ENCODE measurements at places on chromosomes 12 and 14. TPM values are rescaled to one million over a fixed set of nuclear protein-coding genes. Genes with fewer than 3 reads are reported as not detected.
A peak's percentile ranks its signal among the peaks of the same experiment; 100 is the strongest.

DNA sequence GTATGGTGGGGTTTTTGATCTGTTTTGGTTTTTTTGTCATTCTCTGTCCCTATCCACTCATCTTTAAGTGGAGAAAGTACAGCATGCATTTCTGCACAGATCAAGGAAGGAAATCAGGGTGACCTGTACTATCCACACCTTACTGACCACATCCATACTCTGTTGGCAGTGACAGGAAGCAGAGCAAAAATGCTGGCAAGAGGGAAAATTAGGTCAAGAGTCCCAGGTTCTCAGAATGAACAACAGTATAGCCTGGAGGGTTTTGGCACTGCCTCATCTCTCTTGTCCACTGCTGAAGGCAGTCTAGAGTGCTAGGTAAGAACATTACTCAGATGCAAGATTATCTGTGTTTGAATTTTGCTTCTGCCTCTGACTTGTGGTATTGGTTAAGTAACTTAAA, 70.7 kb downstream of the TAOK3 start:
- H3K4me3 ChIP-seq, result no peak overlapping the region
- H3K36me3 ChIP-seq, result no peaks in the 10 kb centered on the region
- H3K27ac ChIP-seq, result no peak overlapping the region
- no peak for DNase-seq

DNA sequence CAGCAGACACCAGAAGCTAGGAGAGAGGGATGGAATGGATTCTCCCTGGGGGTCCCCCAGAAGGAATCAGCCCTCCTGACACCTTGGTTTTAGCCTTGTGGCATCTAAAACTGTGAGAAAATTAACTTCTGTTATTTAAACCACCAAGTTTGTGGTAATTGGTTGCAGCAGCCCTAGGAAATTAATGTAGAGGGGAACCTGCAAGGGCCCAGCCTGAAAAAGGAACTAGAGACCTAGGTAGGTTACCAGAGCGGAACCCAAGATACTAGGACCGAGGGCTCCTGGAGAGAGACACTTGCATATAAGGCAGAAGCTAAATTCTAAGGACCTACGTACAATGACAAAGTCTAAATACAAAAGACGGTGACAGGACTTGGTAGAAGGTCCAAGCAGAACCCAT, 8.1 kb upstream of the DENND5B start:
- no peaks in the 10 kb centered on the region for H3K4me1 ChIP-seq
- DNase-seq, result no peak
- no peaks in the 10 kb centered on the region for H3K36me3 ChIP-seq
- peaks cover 4% of the 10 kb centered on the region for H3K27me3 ChIP-seq

NFATC4 gene
- 57.6 TPM for total RNA-seq

- H3K36me3 ChIP-seq, result peaks cover 2% of the 10 kb centered on the region
- no peaks in the 10 kb centered on the region for H3K27me3 ChIP-seq
- DNase-seq, result no peak
- H3K4me1 ChIP-seq, result peaks cover 16% of the 10 kb centered on the region
- H3K4me3 ChIP-seq, result no peak overlapping the region
Measured at GRCh38 chr14:105273062-105273461, 24.7 kb downstream of the BTBD6 start.

DNA sequence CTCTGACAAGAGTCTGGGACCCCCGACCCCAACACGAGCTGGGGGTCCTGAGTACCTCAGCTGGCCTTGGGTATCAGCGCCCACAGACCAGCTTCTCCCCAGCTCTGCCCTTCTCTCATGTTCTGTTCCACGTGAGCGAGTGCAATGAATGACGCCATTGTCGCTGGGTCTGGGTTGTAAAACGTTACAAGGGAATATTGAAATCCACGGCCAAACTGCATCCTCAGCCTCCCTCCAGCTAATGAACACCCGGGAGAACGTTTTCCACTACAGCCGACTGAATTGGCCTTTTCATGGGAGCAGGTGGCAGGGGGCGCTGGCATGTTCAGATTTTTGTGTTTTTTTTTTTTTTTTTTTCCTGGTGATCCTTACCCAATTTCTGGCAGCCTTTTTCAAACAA, 34.7 kb downstream of the TBX5 start:
- H3K27ac ChIP-seq, result no peak overlapping the region
- H3K36me3 ChIP-seq, result peaks cover 2% of the 10 kb centered on the region
- no peaks in the 10 kb centered on the region for H3K4me1 ChIP-seq
- H3K27me3 ChIP-seq, result peaks cover 31% of the 10 kb centered on the region
- DNase-seq, result no peak

DNA sequence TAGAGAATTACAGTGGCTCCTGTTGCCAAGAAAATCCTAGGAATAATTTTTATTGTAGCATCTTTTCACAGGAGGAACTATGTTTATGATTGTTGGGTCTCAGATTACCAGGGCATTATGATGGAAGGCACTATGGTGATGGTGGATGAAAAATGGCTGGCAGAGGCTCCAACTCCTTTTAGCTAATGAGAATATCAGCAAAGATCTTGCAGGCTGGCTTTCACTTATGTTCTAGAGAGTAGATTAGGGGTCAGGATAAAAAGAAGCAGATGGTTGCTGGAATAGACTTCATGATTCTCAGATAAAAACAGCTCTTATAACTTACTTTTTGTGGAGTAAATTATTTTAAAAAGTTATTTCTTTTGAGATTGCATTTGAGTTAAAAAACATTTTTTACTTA, 501.9 kb downstream of the TRHDE start:
- H3K27ac ChIP-seq, result no peak overlapping the region
- no peaks in the 10 kb centered on the region for H3K36me3 ChIP-seq
- H3K4me1 ChIP-seq, result no peaks in the 10 kb centered on the region
- DNase-seq, result no peak
- no peak overlapping the region for H3K4me3 ChIP-seq

DNA sequence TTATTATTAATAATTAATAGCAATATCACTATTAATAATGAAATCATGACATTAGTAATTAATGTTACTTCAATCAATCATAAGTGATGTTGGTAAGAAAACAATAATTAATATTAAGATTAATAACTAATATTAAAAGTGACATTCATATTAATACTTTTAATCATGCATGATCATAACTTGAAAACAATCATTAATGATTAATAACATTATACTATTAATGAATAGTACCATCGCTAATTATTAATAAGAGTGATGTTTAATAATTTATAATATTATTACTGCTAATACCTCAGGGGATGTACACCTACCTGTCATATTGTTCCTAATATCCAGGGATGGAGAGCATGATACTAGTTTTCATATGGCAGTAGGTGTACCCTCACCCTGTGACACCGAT, 10.0 kb upstream of the CLEC6A start:
- H3K4me3 ChIP-seq, result no peak overlapping the region
- peaks cover 17% of the 10 kb centered on the region for H3K4me1 ChIP-seq
- DNase-seq, result no peak
- no peaks in the 10 kb centered on the region for H3K36me3 ChIP-seq

DNA sequence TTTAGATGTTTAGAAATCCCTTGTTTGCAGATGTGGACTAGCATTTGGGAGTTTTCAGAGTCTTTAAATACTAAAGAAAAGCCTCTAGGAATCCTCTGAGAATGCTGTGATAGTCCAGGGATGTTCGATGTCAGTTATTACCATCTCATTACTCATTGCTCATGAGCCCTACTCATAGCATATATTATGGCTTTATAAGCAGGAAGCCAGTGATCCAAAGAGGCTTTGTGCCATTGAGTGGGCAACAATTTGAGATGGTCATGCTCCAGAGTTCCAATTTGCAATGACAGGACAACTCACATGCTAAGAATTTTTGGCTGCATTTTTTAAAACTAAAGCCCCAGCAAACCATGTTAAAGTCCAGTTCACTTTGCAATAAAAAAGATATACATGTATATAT, 163.0 kb downstream of the OTOGL start:
- no peak overlapping the region for H3K4me3 ChIP-seq
- peaks cover 73% of the 10 kb centered on the region for H3K27me3 ChIP-seq
- no peaks in the 10 kb centered on the region for H3K36me3 ChIP-seq

DNA sequence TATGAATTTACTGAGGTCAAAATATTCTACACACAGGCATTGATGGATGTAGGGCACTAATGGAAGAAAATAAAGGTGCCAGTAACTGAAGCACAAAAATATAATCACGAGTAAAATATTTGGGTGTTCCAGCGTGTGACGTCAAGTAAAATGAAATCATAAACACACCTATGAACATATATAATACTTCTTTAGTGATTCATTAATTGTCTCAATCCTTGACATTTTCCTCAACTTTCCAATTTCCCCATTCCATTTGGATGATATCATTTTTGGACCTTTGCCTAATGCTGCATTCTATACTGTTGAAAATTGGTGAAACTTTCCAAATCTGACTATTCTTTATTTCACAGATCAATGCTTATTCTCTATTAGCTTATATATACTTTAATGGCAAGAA, 649.3 kb downstream of the GALC start:
- no peak for DNase-seq
- H3K27me3 ChIP-seq, result no peaks in the 10 kb centered on the region
- H3K4me1 ChIP-seq, result no peaks in the 10 kb centered on the region
- H3K4me3 ChIP-seq, result no peak overlapping the region
- no peaks in the 10 kb centered on the region for H3K36me3 ChIP-seq

SPIC gene
- total RNA-seq, result not detected

PEBP1 gene
- total RNA-seq, result 216 TPM

DNA sequence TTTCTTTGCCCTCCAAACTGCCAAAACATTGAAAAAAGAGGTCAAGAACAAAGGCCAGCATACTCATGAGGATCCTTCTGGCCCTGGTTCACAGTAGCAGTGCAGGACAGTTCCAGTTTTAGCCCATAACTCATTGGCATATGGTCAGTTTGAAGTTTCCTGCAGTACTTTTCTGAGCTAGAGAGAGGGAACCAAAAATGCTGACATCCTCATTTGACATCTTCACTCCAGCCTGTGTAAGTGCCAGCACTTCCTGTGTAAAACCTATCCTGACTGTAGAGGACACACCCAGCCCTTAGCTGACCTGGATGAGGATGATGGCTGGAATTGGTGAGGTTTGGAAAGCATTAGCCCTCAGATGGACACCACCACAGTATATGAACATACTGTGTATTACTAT, 84.1 kb downstream of the FGD4 start:
- DNase-seq, result no peak
- H3K4me1 ChIP-seq, result peaks cover 9% of the 10 kb centered on the region
- H3K27ac ChIP-seq, result peak overlapping the region; percentile 11
- no peak overlapping the region for H3K4me3 ChIP-seq

GRCh38 chr12:106247674-106248311, at the start of gene CKAP4:
Gene CKAP4, minus strand, starts transcription at chr12:106248020. Its CDS starts 169 bp downstream, at chr12:106247851.
- peaks cover 5% of the 10 kb centered on the region for H3K27me3 ChIP-seq
- peaks cover 10% of the 10 kb centered on the region for H3K4me1 ChIP-seq
- peak within 1 kb of the TSS; percentile 83 for H3K4me3 ChIP-seq
- peak within 1 kb of the TSS; percentile 90 for H3K27ac ChIP-seq

GRCh38 chr12:107369679-107370078, 276.3 kb upstream of the CRY1 start:
- DNase-seq, result no peak
- H3K4me1 ChIP-seq, result no peaks in the 10 kb centered on the region
- H3K36me3 ChIP-seq, result no peaks in the 10 kb centered on the region
- H3K27me3 ChIP-seq, result peaks cover 39% of the 10 kb centered on the region
- H3K4me3 ChIP-seq, result no peak overlapping the region

DNA sequence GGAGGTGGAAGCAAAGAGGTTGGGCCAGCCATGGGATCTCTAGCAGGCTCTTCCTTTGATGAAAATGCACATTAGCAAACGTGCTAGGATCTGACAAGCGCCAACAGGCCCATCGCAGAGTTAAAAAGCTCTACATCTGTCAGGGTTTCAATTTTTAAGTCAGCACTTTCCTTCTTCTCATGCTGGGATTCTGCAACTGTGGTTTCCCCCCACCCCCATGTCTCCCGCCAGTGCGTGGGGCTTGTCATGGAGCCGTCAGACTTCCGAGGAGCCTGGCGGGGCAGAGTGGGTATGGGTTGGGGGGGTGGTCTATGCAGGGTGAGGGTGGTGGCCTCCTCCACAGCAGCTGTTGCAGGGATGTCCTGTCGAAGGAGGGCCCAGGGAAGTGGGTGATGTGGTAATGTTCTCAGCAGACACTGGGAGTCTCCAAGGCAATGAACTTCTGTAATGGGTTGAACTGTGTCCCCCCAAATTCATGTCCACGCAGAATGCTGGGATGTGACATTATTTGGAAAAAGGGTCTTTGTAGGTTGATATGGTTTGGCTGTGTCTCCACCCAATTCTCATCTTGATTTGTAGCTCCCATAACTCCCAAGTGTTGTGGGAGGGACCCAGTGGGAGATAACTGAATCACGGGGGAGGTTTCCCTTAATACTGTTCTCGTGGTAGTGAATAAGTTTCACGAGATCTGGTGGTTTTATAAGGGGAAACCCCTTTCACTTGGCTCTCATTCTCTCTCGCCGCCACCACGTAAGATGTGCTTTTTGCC, 115.2 kb upstream of the MAP1LC3B2 start:
- H3K4me1 ChIP-seq, result no peaks in the 10 kb centered on the region
- H3K4me3 ChIP-seq, result no peak overlapping the region
- peaks cover 8% of the 10 kb centered on the region for H3K27me3 ChIP-seq
- no peak for DNase-seq
- no peaks in the 10 kb centered on the region for H3K36me3 ChIP-seq

DNA sequence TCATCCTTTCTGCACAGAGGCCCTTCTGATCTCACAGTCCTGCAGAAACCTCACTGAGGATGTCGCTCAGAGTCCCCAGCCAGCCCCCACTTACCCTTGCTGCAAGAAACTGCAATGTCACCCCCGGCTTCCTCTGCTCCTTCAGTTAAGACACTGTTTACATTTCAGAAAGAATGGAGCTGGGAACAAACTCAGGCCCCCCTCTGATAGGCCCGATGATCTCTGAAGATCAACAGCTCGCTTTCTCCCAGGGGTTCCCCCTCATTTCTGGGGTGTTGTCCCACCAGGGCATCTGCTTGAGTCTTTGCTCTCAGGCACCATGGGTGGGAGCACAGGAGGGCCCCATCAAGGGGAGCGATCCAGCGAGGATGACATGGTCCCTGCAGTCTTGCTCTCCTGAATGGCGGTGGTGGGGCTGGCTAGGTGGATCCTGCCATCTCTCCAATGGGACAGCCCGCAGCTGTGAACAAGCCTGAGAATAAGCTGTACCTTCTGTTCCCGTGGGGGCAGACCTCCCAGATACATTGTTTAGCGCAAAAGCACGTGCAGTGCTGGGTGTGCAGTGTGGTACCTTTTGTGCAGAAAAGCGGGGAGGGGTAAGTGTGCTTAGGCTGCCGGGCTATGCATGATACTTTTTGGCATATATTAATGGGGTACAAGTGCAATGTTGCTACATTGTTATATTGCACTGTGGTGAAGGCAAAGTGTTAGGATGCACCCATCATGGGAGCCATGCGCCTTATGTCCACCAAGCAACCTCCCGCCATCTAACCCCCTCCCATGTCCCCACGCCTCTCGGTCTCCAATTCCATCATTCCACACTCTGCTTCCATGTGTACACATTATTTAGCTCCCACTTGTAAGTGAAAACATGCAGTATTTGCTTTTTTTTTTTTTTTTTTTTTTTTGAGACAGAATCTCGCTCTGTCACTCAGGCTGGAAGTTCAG, 6.7 kb upstream of the NCOR2 start:
- no peak overlapping the region for H3K27ac ChIP-seq
- H3K4me1 ChIP-seq, result peaks cover 17% of the 10 kb centered on the region
- H3K36me3 ChIP-seq, result no peaks in the 10 kb centered on the region
- no peak for DNase-seq
- H3K27me3 ChIP-seq, result peaks cover 3% of the 10 kb centered on the region

- H3K4me1 ChIP-seq, result no peaks in the 10 kb centered on the region
- no peaks in the 10 kb centered on the region for H3K27me3 ChIP-seq
- H3K36me3 ChIP-seq, result peaks cover 1% of the 10 kb centered on the region
- H3K4me3 ChIP-seq, result no peak overlapping the region
Measured at GRCh38 chr12:90120627-90121026, 412.0 kb upstream of the ATP2B1 start.

- H3K4me1 ChIP-seq, result peaks cover 32% of the 10 kb centered on the region
- peak; percentile 98 for DNase-seq
- no peaks in the 10 kb centered on the region for H3K27me3 ChIP-seq
- H3K36me3 ChIP-seq, result peaks cover 23% of the 10 kb centered on the region
Measured at GRCh38 chr12:6872073-6873048, 742 bp downstream of the SPSB2 start.

All from progenitor cell of endocrine pancreas (in vitro differentiated cells).